Neural crest cell (in vitro differentiated cells): ENCODE measurements at places on chromosomes 12 and 14.

GRCh38 chr14:91830777-91831176 is 36.6 kb downstream of the TC2N start:
- DNase-seq, result no peak

DNA sequence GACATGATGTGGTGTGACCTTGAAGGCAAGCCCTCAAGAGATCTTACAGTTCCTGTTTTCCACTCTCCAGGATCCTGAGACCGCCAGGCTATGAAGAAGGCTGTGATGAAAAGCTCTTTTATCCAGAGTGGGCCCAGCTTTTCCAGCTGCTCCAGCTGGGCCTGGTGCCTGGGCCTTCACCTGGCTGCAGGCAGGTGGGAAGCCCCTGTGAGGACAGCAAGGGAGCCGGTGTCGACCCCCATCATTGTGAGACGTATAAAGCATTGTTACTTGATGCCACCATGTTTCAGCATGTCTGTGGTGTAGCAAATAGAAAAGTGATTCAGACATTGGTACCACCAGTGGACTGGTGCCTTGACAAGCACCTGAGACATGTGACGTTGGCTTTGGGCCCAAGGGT is 190.2 kb downstream of the KIF26A start:
- DNase-seq, result no peak

DNA sequence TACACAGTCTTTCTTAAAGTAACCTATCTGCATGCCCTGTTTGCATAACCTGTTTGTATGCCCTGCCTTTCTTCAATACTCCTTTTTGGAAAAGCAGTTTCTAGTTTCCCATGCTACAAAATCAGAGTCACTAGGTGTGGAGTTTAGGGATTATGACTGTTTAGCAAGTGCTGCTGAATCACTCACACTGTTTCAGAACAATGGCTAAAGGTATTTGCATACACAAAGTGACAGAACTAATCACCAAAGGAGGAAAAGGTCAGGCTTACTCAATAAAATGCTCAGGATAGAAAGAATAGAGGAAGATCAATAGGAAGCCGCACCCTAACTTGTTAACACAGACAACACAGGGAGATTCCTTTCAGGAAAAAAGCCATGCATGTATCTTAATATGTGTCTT is 19.4 kb downstream of the EGLN3 start:
- no peak for DNase-seq

DNA sequence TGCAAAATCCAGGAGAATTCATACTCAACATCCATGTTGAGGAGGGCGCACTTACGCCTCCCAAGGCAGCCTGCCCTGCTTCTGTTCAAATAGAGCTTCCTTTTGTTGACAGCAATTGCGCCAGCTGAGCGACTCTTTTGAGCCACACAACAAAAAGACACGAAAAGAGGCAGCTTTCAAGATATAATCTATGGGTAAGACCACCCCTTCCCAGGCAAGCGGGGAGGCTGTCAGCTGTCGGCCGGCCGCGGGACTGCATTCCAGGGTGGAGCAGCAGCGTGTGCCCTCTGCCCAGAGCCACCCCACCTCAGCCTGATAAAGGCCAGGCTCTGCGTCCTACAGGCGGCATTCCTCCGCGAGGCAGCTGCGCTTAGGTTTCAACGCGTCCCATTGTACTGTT is 15.8 kb upstream of the STAB2 start:
- DNase-seq, result peak; percentile 61

DNA sequence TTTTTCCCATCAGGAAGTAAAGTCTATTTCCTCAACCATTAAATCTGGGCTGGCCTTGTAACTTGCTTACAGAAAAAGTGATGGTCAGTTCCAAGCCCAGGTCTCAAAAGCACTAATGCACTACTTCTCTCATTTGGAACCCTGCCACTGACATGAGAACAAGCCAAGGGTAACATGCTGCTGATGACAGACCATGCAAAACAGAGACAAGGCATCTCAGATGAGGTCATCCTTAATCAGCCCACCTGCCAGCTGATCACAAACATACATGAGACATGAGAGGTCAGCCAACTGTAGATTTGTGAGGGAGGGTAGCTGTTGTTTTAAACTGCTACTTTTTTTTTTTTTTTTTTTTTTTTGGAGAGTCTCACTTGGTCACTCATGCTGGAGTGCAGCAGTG is 16.2 kb downstream of the TWF1 start:
- DNase-seq, result no peak

DNA sequence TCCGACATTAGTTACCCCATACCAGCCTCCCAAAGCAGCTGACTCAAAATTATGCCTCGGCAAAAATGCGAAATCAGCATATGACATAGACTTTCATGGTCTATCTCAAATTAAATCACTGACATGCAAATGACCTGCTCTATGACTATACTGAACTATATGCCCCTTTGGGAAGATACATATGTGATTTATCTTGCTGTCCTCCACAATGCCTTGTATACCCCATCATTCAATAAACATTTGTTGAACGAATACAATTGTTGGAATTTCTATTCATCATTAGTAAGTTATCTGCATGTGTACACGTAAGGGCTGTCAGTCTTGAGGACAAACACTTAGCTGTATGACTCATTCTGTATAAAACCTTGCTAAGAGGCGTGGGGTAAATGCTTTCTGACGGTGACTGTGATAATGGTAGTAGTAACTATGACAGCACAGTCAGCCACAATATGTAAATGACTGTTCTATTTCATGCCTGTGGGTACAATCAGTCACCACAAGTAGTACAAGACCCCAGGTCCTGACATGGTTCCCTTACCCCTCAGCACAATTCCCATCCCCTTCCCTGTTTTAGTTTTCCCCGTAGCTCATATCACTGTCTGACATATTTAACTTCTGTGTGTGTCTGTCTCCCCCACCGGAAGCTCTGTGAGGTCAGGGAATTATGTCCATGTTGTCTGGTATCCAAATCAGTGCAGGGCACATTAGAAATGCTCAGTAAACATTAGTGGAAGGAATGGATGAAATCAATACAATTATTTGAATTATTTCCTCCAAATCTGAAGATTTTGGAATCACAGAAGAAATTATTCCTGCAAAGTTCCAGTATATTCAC is 42.8 kb downstream of the STXBP6 start:
- DNase-seq, result no peak

DNA sequence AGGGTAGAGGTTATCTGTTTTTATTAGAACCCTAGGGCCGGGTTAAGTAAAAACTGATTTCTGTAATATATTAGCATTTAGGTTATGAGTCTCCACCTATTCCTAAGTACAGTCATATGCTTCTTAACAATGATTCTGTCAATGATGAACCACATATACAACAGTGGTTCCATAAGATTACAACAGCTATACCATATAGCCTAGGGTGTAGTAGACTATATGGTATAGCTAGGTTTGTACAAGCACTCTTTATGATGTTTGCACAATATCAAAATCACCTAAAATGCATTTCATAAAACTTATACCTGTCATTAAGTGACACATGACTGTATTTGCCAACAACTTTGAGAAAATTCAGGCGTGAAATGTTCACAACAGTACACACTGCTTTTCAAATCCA is 110.6 kb downstream of the RPL10L start:
- no peak for DNase-seq

DNA sequence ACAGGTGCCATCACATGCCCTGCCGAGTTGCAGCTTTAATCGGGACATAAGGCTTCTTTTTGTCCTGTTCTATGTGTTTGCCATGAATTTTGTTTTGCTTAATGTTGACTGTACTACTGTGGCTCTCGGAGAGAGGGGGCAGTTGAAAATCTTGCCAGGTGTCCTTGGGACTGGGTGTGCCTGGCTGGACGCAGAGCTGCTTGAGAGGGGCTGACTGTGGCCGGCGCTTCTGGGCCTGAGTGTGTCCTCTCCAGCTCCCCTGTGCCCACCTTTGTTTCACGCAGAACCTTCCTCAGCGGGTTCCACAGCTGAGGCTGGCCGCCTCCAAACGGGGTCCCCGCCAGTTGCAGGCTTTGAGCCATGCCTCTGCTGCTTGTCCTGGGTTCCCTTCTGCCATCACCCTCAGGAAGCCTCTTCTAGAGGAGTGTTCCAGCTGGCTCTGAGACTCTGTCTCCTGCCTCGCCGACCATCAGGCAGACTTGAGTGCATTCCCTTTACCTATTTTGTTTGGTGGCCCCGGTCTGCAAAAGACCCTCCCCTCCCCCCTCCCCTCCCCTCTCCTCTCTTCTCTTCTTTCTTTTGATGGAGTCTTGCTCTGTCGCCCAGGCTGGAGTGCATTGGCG is 49.7 kb downstream of the DDX51 start:
- no peak for DNase-seq

DNA sequence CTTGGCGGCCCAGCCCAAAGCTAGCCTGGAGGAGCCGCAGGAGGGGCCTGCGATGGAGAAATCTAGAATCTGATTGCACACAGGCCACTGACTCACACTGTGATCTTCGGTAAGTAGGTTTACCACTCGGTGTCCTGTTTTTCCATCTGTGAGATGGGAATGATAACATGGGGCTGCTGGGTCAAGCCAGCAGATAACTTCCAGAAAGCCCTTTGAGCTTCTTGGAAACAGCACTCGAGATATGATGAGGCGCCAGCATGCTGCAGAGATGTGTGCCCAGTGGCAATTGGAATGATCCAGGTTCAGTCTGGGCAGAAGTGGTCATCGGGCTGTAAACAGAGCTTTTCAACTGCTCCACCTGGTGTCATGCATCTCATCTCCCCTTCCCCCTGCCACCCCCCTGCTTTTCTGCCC is 771.3 kb upstream of the TBX3 start:
- no peak for DNase-seq

DNA sequence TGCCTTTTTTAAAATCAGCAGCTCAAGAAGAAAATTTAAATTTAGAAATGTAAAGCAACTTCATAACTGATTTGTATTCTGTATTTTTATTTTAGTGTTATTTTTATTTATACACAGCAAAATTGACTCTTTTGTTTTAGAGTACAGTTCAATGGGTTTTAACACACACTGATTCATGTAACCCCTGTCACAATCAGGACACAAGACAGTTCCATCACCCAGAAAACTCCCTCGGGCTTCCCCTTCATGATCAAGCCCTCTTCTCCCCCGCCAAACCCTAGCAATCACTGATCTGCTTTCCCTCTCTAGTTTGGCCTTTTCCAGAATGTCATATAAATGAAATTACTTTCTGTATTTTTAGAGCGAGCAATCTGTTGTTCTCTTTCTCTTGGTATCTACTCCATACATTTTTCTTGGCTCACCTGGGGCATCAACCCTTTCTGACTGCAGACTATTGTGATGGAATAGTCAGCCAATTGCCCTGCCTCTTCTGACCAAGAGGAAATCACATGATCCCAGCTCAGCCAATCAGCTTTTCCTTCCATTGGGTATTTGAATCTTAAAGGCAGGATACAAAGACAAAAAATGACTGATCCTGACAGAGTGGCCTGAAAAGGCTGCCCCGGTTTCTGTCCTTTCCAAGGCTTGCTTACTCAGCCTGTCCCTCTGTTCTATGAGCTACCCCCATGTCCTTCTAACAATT is 5.3 kb downstream of the SLC5A8 start:
- DNase-seq, result no peak

DNA sequence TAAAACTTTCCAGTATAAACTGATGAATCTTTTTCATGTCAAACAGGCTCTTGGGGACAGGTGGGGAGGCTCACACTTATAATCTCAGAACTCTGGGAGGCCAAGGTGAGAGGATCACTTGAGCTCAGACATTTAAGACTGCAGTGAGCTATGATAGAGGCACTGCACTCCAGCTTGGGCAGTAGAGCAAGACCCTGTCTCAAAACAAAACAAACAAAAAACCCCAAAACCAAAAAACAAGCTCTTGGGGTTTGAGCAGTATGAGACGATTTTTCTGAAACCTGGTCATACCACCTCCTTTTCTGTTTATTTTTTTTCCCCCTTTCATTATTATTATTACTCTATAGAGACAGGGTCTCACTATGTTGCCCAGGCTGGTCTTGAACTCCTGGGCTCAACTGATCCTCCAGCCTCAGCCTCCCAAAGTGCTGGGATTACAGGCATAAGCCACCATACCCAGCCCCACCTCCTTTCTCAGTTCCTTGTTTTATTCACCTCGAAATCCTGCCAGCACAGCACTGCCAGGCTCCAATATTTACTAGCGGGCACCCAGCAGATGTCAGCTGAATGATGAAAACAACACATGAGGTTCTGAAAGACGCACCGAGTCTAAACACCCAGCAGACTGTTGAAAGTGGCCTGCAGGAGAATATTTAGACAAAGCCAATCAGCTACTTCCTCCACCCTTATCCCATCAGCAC is 19.5 kb upstream of the CDK17 start:
- no peak for DNase-seq

GRCh38 chr14:91484744-91485143 is 25.4 kb downstream of the PPP4R3A start:
- no peak for DNase-seq

DNA sequence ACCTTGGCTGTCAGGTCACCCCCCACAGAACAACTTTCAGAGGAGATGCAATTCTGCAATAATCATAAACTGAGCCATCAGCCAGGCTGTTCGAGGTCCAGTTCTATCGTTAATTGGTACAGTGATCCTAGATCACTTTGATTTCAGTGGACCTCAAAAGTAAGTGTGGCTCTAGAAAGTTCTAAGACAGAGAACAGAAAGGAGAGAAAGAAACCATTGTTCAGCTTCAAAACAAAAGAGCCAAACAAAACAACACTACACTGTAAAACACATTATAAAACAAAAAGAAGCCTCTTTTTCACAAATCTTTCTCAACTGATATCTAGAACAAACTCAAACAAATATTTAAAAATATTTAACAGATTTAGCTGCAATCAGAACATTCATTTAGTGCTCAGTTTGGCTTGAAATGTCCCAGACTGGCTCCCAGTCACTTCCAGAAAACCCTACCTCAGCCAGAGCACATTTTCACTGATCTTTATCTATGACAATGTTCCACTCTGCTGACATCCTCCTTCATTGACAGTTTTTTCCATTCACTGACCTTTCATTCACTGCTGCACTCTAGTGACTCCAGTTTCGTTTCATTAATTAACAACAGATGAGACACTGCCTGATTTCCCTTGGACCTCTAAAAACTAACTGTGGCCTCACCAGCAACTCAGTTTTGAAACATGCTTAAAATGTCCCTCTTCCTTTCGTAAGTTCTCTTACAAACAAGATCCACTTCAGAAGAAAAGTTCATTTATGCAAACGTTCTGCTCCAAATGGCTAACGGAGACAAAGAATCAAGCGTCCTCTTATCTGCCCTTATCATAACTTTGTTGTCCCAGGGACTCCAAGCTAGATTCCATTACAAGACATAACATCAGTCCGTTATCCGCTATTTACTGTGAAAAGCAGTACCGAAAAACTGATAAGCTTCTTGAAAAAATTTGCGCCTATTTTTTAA is 56.8 kb downstream of the DUSP16 start:
- no peak for DNase-seq

DNA sequence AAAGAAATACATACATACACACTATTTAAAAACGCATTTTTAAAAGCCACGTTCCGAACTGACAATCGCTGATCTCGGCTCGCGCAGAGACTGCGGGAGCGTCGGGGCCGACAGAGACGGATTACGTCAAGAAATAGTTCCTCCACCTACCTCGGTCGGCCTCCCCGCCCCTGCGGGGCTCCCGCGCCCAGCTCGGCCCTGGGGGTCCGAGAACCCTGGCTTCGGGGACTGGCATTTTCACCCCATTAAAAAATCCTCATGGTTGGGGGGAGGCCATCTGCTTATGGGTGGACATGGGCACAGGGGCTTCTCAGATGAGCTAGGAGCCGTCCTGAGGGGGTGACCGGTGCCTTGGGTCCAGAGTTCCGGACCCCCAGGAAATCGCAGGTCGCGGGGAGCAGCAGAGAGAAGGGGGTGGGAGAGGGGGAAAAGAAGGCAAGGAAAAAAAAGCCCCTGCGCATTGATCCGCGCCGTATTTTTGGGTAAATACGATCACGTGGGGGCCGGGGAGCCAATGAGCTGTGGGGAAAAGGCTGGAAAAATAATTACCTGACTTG is 324 bp upstream of the HOXC9 start:
- no peak for DNase-seq

- no peak for DNase-seq
Observed at GRCh38 chr12:6374786-6375160, 590 bp downstream of the SCNN1A start.
